Naive B cell (primary cell): ENCODE measurements at places on chromosomes 7 and 10. TPM values are rescaled to one million over a fixed set of nuclear protein-coding genes. Genes with fewer than 3 reads are reported as not detected.

GRCh38 chr10:4257939-4258465, 473.0 kb upstream of the KLF6 start:
- H3K4me3 ChIP-seq: no peak overlapping the region
- H3K36me3 ChIP-seq: no peaks in the 10 kb centered on the region
- H3K27ac ChIP-seq: no peak overlapping the region
- H3K4me1 ChIP-seq: no peaks in the 10 kb centered on the region

GRCh38 chr7:121385800-121386179, 10.3 kb downstream of the FAM3C start:
- H3K27ac ChIP-seq: peak overlapping the region; percentile 98
- H3K27me3 ChIP-seq: no peaks in the 10 kb centered on the region
- H3K36me3 ChIP-seq: peaks cover 10% of the 10 kb centered on the region
- peaks cover 71% of the 10 kb centered on the region for H3K4me1 ChIP-seq

GRCh38 chr7:6575281-6576023, 1.8 kb upstream of the ZDHHC4 start:
- H3K27me3 ChIP-seq: peaks cover 4% of the 10 kb centered on the region
- peak overlapping the region; percentile 49 for H3K27ac ChIP-seq
- H3K36me3 ChIP-seq: no peaks in the 10 kb centered on the region
- peaks cover 7% of the 10 kb centered on the region for H3K4me1 ChIP-seq
- peak overlapping the region; percentile 70 for H3K4me3 ChIP-seq
- DNase-seq: no peak

- H3K27me3 ChIP-seq: peaks cover 31% of the 10 kb centered on the region
- no peak overlapping the region for H3K4me3 ChIP-seq
- H3K4me1 ChIP-seq: no peaks in the 10 kb centered on the region
- H3K27ac ChIP-seq: no peak overlapping the region
- no peaks in the 10 kb centered on the region for H3K36me3 ChIP-seq
Observed at GRCh38 chr10:14477408-14477710, 146.6 kb upstream of the FRMD4A start.

DNA sequence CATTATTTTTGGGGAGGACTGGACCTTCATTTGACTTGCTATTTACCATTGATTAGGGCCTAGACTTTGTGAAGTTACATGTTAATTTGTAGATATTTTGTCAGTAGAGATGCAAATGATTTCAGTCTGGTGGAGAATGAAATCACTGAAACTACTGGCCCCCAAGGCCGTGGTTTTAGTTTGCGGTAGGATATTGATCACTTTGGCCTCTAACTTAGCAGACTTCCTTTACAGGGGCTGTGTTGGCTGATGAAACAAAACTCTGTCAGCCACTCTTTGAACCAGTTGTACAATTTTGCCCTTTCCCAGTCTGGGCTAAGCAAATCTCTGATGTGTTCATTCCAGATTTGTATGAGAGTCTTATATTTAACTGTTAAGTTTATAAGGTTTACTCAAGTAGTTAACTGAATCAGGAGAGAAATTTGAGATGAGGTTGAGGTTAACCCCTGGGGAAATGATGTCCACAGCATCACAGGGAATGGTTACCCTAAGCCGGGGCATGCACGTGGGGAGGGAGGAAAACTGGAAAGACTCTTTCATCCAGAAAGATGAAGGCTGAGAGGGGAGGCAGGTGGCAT, 105.7 kb upstream of the INSIG1 start:
- H3K27ac ChIP-seq: no peak overlapping the region
- peaks cover 45% of the 10 kb centered on the region for H3K27me3 ChIP-seq
- H3K36me3 ChIP-seq: peaks cover 8% of the 10 kb centered on the region
- H3K4me3 ChIP-seq: no peak overlapping the region
- no peak for DNase-seq
- H3K4me1 ChIP-seq: no peaks in the 10 kb centered on the region

- no peaks in the 10 kb centered on the region for H3K36me3 ChIP-seq
- no peaks in the 10 kb centered on the region for H3K27me3 ChIP-seq
- DNase-seq: peak; percentile 72
- peak overlapping the region; percentile 85 for H3K27ac ChIP-seq
Observed at GRCh38 chr10:30027057-30028005, 32.1 kb downstream of the JCAD start.

GRCh38 chr10:111598433-111599059, 521.7 kb downstream of the ADRA2A start:
- H3K4me1 ChIP-seq: no peaks in the 10 kb centered on the region
- no peaks in the 10 kb centered on the region for H3K36me3 ChIP-seq
- peaks cover 6% of the 10 kb centered on the region for H3K27me3 ChIP-seq
- no peak overlapping the region for H3K4me3 ChIP-seq

- H3K27ac ChIP-seq: no peak overlapping the region
- H3K4me1 ChIP-seq: no peaks in the 10 kb centered on the region
- no peak for DNase-seq
- no peaks in the 10 kb centered on the region for H3K27me3 ChIP-seq
- peaks cover 23% of the 10 kb centered on the region for H3K36me3 ChIP-seq
Observed at GRCh38 chr7:96179837-96180236, 142.1 kb downstream of the SLC25A13 start.

- no peak overlapping the region for H3K4me3 ChIP-seq
- DNase-seq: no peak
Observed at GRCh38 chr10:775245-776075, 86.0 kb upstream of the DIP2C start.

DNA sequence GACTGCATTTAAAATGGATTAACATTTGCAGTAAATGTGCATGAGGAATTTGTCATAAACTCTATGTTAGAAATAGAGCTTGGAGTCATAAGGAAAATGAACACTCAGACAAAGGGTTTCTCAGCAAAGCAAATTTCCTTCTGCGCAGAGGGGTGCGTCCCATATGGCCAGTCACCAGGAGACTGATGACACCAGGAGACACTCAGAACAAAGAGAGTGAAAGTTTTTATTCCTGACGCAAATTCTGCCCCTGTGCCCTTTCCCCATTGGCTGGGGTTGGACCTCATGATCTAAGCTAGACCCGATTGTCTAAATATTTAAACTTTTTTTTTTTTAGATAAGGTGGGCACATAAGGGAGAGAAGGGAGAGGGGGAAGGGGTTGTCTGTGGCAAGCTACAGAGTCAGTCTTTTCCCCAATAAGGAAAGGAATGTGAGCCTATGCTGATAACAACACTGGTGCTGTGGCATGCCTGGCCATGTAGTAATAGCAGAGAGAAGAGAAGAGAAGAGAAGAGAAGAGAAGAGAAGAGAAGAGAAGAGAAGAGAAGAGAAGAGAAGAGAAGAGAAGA, 202.0 kb downstream of the POM121L12 start:
- H3K27me3 ChIP-seq: no peaks in the 10 kb centered on the region
- no peak overlapping the region for H3K27ac ChIP-seq

- peak overlapping the region; percentile 100 for H3K4me3 ChIP-seq
- DNase-seq: peak; percentile 61
- peak overlapping the region; percentile 100 for H3K27ac ChIP-seq
- H3K4me1 ChIP-seq: peaks cover 69% of the 10 kb centered on the region
- no peaks in the 10 kb centered on the region for H3K27me3 ChIP-seq
- peaks cover 4% of the 10 kb centered on the region for H3K36me3 ChIP-seq
Observed at GRCh38 chr7:32890010-32890792, 1.4 kb downstream of the KBTBD2 start.

GRCh38 chr10:71965623-71966022, 1.4 kb downstream of the CHST3 start:
- no peak overlapping the region for H3K27ac ChIP-seq
- no peak for DNase-seq
- H3K4me3 ChIP-seq: no peak overlapping the region
- no peaks in the 10 kb centered on the region for H3K36me3 ChIP-seq
- peaks cover 63% of the 10 kb centered on the region for H3K27me3 ChIP-seq
- peaks cover 18% of the 10 kb centered on the region for H3K4me1 ChIP-seq

DNA sequence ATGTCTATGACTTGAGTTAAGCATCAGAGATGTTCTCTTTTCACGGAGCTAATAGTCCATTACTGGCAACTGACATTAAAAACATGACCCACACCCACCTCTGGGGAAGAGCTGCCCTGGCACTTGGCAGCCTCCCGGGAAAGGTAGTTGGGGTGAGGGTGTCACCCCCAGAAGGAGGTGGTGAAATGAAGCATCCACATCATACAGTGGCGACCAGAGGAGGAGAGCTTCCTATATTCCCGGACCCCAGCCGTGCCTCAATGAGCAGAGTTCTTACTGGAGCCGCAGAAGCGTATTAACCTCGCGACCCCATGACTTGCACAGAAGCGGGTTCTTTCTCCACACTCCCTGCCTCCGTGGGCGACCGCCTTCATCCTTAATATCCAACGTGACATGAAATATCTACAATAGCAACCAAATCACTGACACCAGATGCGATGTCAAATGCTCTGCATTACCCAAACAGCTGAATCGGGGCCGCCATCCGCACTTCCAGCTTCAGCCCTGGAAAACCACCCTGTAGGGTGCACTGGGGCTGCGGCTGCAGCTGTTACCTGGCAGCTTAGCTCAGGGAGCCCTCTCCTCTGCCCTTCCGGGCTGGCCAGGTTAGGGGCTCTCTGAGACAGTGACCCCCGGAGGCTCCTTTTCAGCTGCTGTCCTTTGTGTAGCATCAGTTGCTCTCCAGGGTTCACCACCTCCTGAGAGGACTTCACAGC, 103.1 kb upstream of the PARD3 start:
- no peaks in the 10 kb centered on the region for H3K4me1 ChIP-seq
- no peak overlapping the region for H3K27ac ChIP-seq
- peaks cover 3% of the 10 kb centered on the region for H3K27me3 ChIP-seq
- no peaks in the 10 kb centered on the region for H3K36me3 ChIP-seq
- DNase-seq: no peak
- no peak overlapping the region for H3K4me3 ChIP-seq

- no peaks in the 10 kb centered on the region for H3K4me1 ChIP-seq
- H3K27ac ChIP-seq: no peak overlapping the region
- H3K36me3 ChIP-seq: no peaks in the 10 kb centered on the region
- no peak overlapping the region for H3K4me3 ChIP-seq
- DNase-seq: no peak
- peaks cover 71% of the 10 kb centered on the region for H3K27me3 ChIP-seq
Observed at GRCh38 chr10:23173214-23174073, 18.7 kb upstream of the PTF1A start.

DNA sequence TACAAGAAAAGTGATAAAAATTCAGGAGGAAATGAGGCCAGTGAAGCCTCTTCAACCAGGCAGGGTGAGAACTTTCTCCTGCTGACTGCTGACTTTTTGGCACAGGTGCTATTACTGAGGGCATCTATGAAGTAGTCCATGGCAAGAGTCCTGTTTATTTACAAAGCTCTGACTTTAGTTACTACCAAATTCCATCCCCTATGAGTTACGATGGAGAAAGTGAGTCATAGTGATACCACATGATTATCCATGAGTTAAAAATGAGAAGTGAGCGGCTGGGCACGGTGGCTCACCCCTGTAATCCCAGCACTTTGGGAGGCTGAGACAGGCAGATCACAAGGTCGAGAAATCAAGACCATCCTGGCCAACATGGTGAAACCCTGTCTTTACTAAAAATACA, 19.9 kb downstream of the CCDC3 start:
- peaks cover 14% of the 10 kb centered on the region for H3K27me3 ChIP-seq
- no peaks in the 10 kb centered on the region for H3K4me1 ChIP-seq

GRCh38 chr10:31087851-31088250, 56.2 kb upstream of the ZNF438 start:
- H3K27me3 ChIP-seq: no peaks in the 10 kb centered on the region
- H3K27ac ChIP-seq: no peak overlapping the region
- no peak overlapping the region for H3K4me3 ChIP-seq
- H3K4me1 ChIP-seq: peaks cover 12% of the 10 kb centered on the region

- H3K36me3 ChIP-seq: peaks cover 7% of the 10 kb centered on the region
- peak; percentile 71 for DNase-seq
- peaks cover 3% of the 10 kb centered on the region for H3K27me3 ChIP-seq
Observed at GRCh38 chr7:141012044-141012685, 2.6 kb downstream of the MRPS33 start.

GRCh38 chr10:74927701-74928100, 101.3 kb downstream of the KAT6B start:
- no peak overlapping the region for H3K4me3 ChIP-seq
- H3K4me1 ChIP-seq: peaks cover 28% of the 10 kb centered on the region
- H3K27ac ChIP-seq: peak overlapping the region; percentile 57
- H3K27me3 ChIP-seq: no peaks in the 10 kb centered on the region
- no peak for DNase-seq
- no peaks in the 10 kb centered on the region for H3K36me3 ChIP-seq

DNA sequence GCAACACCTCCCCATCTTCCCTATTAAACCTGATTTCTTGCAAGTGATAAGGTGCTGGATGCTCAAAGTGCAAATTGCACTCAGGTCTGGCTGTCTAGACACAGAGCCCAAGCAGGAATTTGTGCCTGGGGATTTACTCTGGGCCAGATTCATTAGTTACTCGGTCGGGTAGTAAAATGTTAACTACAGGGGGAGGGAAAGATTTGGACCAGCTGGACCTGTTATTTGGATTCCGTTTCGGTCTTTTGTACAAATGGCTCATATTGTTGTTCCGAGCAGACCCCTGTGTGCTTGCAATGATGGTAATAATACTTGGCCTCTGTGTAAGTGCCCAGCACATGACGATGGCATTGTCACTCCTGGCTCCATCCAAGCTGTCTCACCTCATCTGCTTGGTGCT, 609.6 kb downstream of the KCNMA1 start:
- no peak for DNase-seq
- H3K27ac ChIP-seq: no peak overlapping the region
- H3K4me3 ChIP-seq: no peak overlapping the region
- no peaks in the 10 kb centered on the region for H3K36me3 ChIP-seq
- no peaks in the 10 kb centered on the region for H3K4me1 ChIP-seq
- no peaks in the 10 kb centered on the region for H3K27me3 ChIP-seq

- no peak overlapping the region for H3K4me3 ChIP-seq
- H3K27ac ChIP-seq: no peak overlapping the region
- DNase-seq: no peak
Observed at GRCh38 chr10:116800286-116800929, 48.9 kb upstream of the ENO4 start.

Gene TEX47
- polyA plus RNA-seq: not detected

Gene MAGI2
- not detected for polyA plus RNA-seq

Gene SNX10
- 159 TPM for polyA plus RNA-seq

Gene PTPN20
- polyA plus RNA-seq: 0.86 TPM

Gene TMEM139
- polyA plus RNA-seq: not detected

Gene ACTL6B
- not detected for polyA plus RNA-seq

Gene C7orf33
- not detected for polyA plus RNA-seq

Gene HOXA4
- not detected for polyA plus RNA-seq

Gene SFMBT2
- polyA plus RNA-seq: 1.0 TPM

Gene PAX2
- not detected for polyA plus RNA-seq

Gene CCL24
- not detected for polyA plus RNA-seq

Gene CPEB3
- polyA plus RNA-seq: 2.8 TPM

Gene CALML5
- not detected for polyA plus RNA-seq
